ENCODE measurements at places on chromosomes 4 and X.

GRCh38 chr4:148814030-148814429, 371.8 kb upstream of the NR3C2 start:
- DNase-seq = no peak

GRCh38 chr4:92387459-92388069, 83.8 kb downstream of the GRID2 start:
- peak; percentile 32 for DNase-seq

DNA sequence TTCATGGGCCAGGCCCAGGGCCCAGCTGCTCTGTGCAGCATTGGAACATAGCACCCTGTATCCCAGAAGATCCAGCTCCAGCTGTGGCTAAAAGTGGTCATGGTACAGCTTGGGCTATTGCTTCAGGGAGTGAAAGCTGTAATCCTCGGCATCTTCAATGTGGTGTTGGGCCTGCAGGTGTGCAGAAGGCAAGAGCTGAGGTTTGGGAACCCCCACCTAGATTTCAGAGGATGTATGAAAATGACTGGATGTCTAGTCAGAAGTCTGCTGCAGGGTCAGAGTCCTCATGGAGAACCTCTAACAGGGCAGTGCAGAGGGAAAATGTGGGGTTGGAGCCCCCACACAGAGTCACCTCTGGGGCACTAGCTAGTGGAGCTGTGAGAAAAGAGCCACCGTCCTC, 341.7 kb downstream of the PPP3CA start:
- no peak for DNase-seq

DNA sequence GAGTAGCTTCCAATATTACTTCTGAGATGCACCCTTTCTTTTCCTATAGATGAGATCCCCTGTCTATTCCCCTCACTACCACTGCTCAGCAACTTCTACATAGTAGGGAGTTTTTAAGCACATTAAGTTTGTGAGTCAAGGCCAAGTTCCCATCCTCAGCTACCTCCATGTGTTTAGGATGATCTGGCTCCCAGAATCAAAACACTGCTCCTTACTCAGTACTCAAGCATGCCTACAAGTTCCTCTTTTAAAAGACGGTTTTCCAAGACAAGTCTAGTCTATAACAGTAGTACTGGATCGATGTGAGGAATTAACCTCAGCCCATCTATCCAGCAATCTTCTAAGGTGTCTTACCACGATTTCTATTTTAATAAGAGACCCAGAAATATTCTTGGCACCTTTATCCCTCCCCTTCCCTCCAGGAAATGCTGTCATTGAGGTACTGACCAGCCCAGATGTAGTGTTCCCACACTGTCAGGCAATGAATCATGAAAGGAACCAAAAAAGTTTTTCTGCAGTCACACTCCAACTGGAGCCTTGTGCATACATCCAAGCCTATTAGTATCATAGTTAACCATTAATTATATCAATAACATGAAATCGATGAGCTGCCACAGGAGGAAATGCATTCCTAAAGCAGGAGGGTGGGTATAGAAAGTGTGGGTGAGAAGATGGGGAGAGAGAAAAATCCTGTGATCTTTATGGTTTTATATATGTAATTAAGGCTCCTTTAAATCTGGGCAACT, 29.6 kb downstream of the AREG start:
- no peak for DNase-seq

DNA sequence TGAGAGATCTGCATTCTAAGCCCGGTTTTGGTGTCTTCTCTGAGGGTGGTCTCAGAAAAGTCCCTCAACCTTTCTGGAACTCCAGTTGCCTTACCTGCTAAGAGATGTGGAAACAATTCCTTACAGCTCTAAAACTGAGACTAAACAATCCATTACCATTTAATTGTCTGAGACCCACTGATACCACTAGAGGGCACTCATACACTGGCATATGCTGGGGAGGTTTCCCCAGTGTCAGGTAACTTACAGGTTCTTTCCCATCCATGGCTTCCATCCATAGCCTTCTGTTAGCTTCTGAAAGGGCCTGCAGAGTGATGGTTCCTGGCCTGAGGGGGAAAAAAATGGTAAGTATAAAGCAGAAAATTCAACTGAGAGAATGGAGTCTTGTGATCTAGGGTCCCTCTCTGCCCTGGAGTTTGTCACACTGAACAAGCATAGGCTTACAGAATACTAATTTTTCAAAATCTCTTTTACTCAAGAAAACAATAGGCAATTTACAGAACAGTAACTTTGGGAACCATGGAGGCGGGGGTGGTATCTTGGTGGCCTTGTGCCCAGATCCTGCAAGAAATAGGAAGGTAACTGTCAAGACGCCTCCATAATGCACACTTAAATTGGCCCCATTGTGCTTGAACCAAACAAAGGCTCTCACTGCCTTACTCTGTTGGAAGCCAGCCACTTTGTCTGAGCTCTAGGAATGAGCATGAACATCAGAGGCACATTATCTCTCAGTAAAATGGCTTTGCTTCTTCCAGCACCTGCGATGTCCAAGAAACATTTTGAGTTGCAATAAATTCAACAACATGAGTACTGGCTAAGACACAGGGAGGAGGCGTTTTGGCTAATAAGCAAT, 236.1 kb downstream of the OPHN1 start:
- peak; percentile 40 for DNase-seq

DNA sequence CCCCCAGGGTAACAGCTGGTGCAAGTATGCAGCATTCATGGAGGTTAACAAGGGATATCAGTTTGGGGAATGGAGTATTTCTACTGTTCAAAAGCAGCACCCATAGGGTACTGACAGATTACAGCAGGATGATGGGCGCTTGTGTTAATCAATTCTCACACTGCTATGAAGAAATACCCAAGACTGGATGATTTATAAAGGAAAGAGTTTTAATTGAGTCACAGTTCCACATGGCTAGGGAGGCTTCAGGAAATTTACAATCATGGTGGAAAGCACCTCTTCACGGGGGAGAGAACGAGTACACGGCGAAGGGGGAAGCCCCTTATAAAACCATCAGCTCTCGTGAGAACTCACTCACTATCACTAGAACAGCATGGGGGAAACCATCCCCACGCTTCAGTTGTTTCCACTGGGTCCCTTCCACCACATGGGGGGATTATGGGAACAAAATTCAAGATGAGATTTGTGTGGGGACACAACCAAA, 64.1 kb downstream of the TNIP2 start:
- DNase-seq = no peak

- DNase-seq = no peak
Observed at GRCh38 chrX:134658760-134659023, 421 bp upstream of the PLAC1 start.

DNA sequence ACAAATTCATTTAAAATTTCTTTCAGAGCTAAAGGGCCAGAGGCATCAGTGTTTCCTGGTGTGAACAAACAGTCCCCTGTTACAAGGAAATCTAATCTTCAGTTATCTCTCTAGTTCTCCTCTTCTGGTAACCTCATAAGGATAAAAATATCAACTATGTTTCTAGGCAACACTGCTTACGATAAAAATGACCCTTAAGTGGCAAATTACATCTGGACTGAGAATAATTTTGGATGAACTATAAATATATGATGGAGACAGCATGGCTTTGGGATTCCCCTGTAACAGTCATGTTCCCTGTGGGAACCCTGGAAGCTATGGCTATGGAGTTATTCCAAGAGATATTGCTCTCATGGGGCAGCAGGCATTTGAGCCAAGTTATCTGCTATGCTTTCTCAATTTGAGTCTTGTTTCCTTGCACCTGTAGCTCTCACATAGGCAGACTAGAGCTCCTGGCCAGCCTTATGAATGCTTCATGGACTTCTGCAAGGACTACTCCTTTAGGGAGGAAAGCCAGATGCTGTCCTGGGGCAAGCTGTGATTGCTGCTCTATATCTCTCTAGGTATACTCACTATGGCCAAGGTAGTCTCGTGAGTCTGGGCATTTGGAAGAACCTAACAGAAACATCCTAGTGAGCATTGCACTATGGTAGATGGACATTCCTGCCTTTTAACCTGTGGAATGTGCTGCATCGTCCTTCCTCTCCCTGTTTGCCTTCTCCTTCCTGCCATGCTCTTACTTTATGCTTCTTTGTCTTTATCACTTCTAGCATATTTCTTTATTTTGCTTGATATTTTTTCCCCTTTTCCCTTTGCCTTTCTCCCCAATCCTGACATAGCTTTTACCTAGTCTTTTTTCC, 14.2 kb downstream of the C4orf33 start:
- DNase-seq = no peak

DNA sequence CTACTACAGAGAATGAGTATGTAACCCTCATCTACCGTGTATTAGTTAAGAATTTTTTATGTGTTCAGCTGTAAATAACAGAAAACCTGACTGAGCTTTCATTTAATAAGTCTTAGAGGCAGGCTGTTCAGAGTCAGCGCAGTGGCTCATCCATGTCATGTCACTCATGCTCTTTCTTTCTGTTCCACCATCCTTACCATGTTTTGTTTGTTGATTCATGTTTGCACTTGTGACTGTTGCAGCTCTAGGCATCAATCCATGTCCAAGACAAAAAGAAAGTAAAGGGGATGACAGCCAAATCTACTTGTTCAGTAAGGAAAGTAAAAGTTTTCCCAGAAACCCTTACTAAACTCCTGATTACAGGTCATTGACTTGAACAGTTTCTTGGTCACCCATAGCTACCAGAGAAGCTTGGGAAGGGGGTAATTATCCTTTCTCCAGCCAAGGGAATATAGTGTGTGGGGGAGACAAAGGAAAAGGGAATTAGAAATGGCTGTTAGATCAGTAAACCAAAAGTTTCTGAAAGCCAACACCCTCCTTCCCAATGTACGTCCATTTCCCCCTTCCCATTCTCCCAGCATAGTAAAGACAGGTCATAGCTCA, 9.0 kb downstream of the ART3 start:
- DNase-seq = no peak

GRCh38 chr4:182604161-182604622, 313.0 kb downstream of the DCTD start:
- DNase-seq = no peak

DNA sequence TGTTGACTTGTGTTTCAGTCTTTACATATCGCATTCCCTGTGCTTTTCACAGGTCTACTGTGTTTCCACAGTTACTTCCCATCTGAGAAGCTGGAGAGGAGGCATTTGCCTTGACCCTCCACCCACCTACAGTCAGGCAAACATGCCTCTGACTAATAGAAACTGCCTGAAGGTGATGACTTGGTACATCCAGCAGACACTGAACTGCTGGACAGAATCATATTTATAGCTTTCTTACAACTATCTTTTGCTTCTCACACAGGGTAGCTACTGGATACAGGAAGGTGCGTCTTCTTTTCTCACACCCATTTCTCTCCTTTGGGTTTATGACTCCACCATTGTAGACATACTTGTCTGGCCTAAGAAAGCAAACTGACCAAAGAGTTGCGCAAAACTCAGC, 58.0 kb downstream of the VGLL1 start:
- DNase-seq = no peak

- no peak for DNase-seq
Observed at GRCh38 chrX:149491812-149492211, 13.3 kb downstream of the IDS start.

DNA sequence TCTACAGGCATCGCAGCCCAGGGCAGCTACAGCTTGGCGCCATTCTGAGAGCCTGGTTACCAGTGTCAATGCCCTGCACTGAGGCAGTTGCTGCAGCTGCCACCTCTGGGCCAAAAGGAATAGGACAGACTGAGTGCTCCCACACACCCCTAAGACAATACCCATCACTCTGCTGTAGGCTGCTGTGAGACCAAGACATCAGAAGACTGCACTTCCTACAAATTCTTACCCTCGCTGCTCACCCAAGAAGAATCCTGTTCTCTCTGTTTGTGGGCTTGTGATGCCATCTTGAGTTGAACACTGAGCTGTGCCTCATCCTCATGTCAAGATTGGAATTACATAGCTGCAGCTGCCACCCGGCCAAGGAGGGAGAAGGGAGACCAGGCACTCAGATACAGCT, 1847.0 kb upstream of the PCDH10 start:
- no peak for DNase-seq

GRCh38 chr4:55931043-55931442, 17.7 kb upstream of the CEP135 start:
- DNase-seq = no peak

- DNase-seq = peak; percentile 55
Observed at GRCh38 chr4:8403173-8403753, 37.3 kb downstream of the ACOX3 start.

- DNase-seq = no peak
Observed at GRCh38 chrX:12378253-12378652, 240.0 kb downstream of the FRMPD4 start.

DNA sequence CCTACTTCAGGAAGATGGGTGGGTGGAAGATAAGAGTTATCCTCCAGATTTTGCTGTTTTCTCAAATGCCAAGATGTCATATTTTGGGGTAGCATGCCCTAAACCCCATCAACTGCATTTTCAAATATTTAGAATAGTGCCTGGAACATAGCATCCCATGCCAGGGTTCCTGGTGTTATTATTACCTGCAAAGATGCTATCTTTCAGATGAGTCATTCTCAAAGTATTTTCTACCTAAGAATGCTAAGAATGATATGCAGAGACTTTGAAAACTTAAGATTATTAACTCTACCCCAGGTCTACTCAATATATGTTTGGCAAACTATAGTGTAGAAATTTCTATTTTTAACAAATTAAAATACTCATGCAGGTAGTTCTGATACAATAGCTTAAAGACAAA, 934.3 kb upstream of the SLIT2 start:
- no peak for DNase-seq

DNA sequence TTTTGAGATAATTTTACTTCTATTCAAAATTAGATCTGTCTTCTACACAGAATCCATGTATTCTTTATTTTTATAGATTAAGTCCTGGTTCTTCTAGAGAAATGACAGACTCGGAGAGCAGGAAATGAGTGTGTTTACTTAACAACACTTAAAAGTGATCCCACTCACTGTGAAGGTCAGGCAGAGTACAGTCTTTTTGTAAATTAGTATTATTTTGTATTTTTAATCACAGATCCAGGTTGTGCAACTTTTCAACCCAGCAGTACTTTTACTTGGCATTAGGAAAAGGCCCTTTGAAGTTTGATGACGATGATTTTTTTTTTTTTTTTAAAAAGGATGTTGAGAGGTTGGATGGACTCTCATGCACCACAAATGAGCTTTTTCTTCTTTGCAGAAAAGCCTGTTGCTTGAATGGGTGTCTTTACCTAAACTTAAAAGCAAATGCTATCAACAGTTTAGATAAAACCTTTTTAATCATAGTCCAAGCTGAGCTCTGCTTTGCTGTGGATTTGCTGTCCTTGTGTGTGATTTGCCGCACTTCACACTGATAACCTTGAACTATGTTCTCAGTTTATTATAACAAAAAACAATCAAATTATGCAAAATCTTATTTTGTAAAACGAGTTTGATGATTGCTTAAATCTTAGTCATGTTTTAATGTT, 114.1 kb downstream of the MXRA5 start:
- DNase-seq = no peak

Data from RCC 7860 (cell line).